ENCODE measurements at places on chromosomes 1 and 21. TPM values are rescaled to one million over a fixed set of nuclear protein-coding genes. Genes with fewer than 3 reads are reported as not detected.

TAL1 gene
- not detected for total RNA-seq

TRIM67 gene
- not detected for total RNA-seq

RCC1 gene
- 77.6 TPM for total RNA-seq

LRRC8B gene
- 16.5 TPM for total RNA-seq

CFAP107 gene
- not detected for total RNA-seq

NBPF4 gene
- total RNA-seq = not detected

OR2G6 gene
- not detected for total RNA-seq

KCNE2 gene
- not detected for total RNA-seq

EYA3 gene
- 33.2 TPM for total RNA-seq

BMP8A gene
- total RNA-seq = not detected

PALMD gene
- total RNA-seq = not detected
